ENCODE measurements at places on chromosomes 2 and 18. TPM values are rescaled to one million over a fixed set of nuclear protein-coding genes. Genes with fewer than 3 reads are reported as not detected.

ABCB11 gene
- total RNA-seq = 0.74 TPM

NT5C1B gene
- total RNA-seq = not detected

- no peak overlapping the region for H3K4me3 ChIP-seq
- no peak overlapping the region for H3K27ac ChIP-seq
- H3K4me1 ChIP-seq = no peaks in the 10 kb centered on the region
- DNase-seq = no peak
- H3K36me3 ChIP-seq = no peaks in the 10 kb centered on the region
Observed at GRCh38 chr2:36450466-36451196, 95.1 kb downstream of the CRIM1 start.

- no peak overlapping the region for H3K27ac ChIP-seq
- H3K4me3 ChIP-seq = no peak overlapping the region
- H3K36me3 ChIP-seq = no peaks in the 10 kb centered on the region
- H3K27me3 ChIP-seq = no peaks in the 10 kb centered on the region
- peaks cover 5% of the 10 kb centered on the region for H3K4me1 ChIP-seq
Observed at GRCh38 chr2:68193144-68193543, 35.5 kb downstream of the PNO1 start.

- no peak overlapping the region for H3K4me3 ChIP-seq
- no peak for DNase-seq
- H3K27ac ChIP-seq = no peak overlapping the region
- no peaks in the 10 kb centered on the region for H3K27me3 ChIP-seq
- no peaks in the 10 kb centered on the region for H3K36me3 ChIP-seq
Observed at GRCh38 chr2:180050246-180050645, 43.1 kb upstream of the CWC22 start.

GRCh38 chr2:69099541-69099940 lies 86.6 kb downstream of the ANTXR1 start:
- no peak overlapping the region for H3K27ac ChIP-seq
- H3K4me3 ChIP-seq = no peak overlapping the region
- H3K4me1 ChIP-seq = no peaks in the 10 kb centered on the region
- DNase-seq = no peak
- no peaks in the 10 kb centered on the region for H3K36me3 ChIP-seq
- no peaks in the 10 kb centered on the region for H3K27me3 ChIP-seq

GRCh38 chr2:191202209-191202721 lies 42.9 kb upstream of the MYO1B start:
- no peaks in the 10 kb centered on the region for H3K27me3 ChIP-seq
- H3K36me3 ChIP-seq = no peaks in the 10 kb centered on the region
- no peak for DNase-seq
- no peak overlapping the region for H3K4me3 ChIP-seq
